ENCODE measurements at places on chromosomes 13 and 19. TPM values are rescaled to one million over a fixed set of nuclear protein-coding genes. Genes with fewer than 3 reads are reported as not detected.

DNA sequence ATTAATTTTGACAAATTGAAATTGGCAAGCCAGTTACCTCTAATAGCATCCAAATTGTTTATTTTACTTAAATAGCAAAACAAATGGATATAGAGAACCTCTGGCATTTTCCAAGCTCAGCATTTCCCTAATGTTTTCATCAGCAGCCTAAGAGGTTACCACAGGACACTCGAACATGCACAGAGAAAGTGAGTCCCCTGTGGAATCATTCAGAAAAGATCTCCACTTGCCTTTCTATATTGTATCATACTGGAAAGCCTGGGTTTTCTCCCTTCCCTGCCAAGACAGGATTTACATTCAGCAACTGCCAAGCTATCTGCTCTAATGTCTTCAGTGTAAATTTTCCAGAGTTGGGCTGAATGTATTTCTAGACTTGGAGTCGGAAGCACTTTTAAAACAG is 188.9 kb downstream of the KCTD12 start:
- DNase-seq, result no peak

The BLOC1S3 gene
- total RNA-seq, result 17.8 TPM

DNA sequence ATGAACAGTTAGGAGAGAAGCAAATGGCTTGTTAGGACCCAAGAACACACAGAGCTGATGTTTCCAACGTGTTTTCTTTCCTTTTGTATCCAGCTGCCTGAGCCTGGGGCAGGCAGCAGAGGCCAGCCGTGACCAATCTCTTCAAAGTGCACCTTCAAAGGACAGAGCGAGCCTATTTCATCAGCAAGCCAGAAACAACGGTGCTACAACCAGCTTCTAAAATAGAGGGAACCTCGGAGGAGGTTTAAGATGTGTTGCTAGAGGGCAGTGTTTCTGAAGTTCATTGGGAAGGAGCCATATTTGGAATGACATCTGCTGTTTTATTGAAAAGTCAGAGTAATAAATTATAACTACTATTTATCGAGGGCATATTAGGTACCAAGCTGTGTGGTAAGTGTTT is 56.2 kb upstream of the RFC3 start:
- no peak for DNase-seq

The TLE2 gene
- total RNA-seq, result 58.6 TPM

GRCh38 chr13:39945226-39945625 is 289.8 kb downstream of the COG6 start:
- no peak for DNase-seq

Measured in upper lobe of right lung (tissue), 1 donor.